A549 (cell line): ENCODE measurements at places on chromosomes 13 and 19.

GRCh38 chr19:35797663-35798062, 15.0 kb downstream of the PRODH2 start:
- DNase-seq: no peak

DNA sequence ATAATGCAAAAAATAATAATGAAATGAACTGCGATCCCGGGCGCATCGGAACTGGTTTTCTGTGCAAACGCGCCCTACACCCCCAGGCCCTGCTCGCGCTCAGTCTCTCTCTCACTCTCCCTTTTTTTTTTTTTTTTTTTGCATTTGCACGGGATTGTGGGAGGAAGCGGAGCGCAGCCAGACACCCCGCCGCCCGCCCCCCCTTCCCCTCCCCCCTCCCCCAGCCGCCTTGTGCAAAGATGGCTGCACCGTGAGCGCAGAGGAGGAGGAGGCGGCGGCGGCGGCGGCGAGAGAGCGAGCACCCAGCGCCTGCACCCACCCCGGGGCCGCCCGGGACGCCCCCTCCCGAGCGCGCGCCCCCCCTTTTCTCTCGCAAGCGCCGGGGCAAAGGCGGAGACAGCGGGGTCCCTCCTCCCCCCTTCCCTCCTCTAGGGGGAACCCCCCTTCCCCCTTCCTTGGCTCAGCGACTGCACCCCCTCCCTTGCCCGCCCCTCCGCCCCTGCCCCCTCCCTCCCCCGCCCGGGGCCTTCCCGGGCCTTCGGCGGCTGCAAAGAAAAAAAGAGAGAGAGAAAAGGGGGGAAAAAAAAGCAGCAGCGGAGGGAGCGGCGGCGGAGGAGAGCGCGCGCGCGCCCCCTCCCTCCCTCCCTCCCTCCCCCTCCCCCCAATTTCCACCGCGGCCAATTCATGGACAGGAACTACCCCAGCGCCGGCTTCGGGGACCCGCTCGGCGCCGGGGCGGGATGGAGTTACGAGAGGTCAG, at the start of gene PRR12:
Gene PRR12, plus strand, starts transcription at position 212 of the 760 bp plus-strand sequence. Its CDS starts 473 bp downstream, at position 685.
- peak; percentile 96 for DNase-seq

DNA sequence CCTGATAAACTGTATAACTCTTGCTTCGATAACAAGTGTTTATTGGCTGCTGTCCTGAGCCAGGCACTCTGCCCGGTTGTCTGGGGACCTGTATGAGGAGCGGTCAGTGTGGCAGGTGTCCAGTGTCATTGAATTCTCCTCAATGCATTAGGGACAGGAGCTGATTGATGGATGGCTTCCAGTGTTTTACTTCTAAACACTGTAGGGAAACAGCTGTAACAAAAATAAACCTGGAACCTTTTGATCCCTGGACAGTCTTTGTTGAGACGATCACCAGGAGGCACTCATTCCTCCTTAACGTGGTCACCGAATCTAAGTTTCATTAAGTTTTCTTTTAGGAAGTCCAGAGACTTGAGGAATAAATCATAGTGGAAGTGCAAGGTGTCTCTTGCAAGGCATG, 17.9 kb downstream of the UBAC2 start:
- DNase-seq: no peak

DNA sequence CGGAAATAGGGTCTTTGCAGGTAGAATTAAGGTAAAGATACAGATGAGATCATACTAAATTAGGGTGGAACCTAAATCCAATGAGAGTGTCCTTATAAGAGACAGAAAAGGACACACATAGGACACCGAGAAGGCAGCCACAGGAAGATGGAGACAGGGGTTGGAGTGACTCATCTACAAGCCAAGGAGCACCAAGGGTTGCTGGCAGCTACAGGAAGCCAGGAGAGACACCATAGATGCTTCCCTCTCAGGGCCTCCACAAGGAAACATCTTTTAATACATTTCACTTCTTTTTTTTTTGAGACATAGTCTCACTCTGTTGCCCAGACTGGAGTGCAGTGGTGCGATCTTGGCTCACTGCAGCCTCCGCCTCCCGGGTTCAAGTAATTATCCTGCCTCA, 10.1 kb downstream of the TMEM143 start:
- DNase-seq: no peak

GRCh38 chr13:80437231-80437630, 96.3 kb upstream of the SPRY2 start:
- DNase-seq: no peak

DNA sequence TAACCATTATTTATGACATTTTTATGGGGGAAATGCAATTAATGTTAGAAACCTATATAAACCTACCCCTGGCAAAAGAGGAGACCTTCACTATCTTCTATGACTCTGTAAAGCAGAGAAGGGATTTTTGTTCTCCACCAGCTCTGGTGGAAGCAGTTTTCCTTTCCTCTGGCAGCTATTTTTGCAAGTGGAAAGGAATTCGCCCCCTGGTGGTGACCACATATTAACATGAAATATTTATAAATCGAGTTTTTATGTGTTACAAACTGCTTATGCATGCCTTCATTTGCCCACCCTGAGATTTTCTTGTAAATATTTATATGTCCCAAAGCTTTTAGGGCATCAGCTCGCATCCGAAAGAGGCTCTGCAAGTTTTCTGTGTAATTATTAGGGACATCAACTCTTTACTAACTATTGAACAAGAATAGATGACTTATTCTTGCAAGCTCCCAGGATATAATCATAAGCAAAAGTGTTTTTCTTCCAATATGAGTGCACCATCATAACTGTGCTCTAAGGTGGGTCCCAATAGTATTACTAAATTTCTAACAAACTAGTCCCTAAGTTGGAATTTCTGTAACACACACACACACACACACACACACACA, 62.4 kb downstream of the SERTM1 start:
- peak; percentile 8 for DNase-seq

- DNase-seq: no peak
Observed at GRCh38 chr13:25821776-25822175, 230.0 kb downstream of the SHISA2 start.

GRCh38 chr13:46405457-46405856, 18.4 kb upstream of the RUBCNL start:
- DNase-seq: no peak

DNA sequence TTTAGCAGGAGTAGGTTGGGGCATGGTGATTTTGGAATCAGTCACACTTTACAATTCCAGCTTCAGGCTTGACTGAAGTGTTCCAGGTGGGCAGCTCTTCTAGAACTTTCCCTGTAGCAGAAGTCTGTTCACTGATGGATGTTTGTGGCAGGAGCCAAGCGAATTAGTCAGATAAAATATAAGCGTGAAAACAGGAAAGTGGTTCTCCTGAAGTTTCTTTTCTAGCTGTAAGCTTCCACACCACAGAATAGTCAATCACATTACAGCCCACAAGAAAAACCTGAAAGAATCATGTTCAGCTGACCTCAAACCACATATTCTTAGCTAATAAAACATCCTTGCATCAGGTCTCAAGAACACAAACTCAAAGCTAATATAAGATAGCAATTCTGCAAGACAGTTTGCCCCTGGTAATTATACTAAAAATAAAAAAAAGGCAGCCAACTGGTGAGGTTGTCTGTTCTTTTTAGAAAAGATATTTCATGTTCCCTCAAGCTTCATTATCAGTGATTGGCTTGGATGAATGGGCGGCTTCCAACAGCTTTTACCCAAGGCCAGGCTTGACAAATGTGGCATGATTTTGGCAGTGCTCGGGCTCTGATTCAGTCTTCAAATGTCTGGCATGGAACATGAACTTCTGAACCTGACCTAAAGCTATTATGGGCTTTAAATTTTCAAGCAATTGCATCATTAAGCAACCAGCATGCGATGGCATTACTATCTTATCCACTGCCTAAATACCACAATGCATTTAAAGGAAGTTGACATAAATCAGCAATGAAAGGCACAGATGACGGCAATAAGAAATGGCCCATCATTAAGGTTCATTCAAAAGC, 136.8 kb downstream of the DCLK1 start:
- DNase-seq: no peak

DNA sequence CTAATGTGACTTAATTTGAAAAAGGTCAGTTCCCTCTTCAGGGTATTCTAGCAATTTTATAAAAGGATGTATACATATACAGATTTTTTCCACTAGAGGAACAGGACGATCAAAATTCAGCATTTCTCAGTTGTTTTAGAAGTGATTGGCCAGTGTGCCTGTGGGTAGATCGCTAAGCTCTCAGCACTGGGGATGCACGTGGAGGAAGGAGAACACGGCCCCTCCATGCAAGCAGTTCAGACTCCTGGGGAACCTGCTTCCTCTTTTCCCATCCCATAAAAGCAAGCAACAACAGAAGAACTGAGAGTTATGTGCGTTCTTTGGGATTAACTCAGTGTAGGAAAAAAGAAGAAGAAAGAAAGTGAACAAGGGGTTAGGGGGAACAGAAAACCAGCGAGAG, 328.8 kb downstream of the FOXO1 start:
- DNase-seq: no peak

DNA sequence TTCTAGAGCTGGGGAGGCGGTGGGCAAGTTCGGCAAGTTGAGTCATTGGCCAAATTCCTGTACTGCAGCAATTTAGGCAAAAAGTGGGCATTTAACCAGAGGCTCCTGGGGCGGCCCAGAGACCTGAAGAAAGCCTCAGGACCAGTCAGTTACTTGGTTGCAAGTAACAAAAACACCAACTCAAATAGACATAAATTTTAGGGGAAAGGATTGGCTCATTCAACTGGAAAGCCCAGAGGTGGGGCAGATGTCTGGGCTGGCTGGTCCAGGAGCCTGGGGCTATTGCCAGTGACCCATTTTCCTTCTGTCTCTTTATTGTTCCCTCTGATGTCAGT, 97.1 kb downstream of the SIPA1L3 start:
- DNase-seq: no peak

DNA sequence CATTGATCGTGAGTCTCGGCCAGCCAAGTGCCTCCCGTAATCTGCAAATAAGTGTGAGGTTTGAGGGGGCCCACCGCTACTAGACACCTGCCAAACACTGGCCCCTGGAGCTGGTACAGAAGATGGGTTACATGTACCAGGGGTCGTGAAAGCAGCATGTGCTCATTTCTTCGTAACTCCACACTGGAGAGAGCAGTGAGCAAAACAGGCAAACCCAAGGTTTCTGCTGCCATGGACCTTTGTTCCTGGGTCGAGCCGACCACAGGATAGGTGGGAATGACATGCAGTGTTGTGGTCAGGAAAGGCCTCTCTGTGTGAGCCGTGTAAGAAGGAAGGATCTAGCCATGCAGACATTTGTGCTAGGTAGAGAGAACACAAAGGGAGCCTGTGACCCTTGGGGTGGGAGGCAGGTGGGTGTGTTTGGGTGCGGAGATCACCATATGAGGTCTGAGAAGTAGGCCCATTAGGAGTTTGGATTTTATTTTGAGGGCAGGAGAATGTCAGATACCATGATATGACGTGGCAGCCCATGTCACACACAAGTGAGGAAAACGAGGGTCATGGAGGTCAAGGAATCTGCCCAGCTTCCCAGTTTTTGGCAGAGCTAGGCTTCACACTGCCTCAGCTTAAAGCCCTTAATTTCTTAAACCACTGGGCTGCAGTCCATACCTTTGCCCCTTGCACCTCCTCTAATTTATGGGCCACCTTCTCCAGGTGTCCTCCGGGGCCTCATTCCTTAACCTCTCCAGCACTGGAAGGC, 919 bp downstream of the GTF3A start:
- DNase-seq: no peak

DNA sequence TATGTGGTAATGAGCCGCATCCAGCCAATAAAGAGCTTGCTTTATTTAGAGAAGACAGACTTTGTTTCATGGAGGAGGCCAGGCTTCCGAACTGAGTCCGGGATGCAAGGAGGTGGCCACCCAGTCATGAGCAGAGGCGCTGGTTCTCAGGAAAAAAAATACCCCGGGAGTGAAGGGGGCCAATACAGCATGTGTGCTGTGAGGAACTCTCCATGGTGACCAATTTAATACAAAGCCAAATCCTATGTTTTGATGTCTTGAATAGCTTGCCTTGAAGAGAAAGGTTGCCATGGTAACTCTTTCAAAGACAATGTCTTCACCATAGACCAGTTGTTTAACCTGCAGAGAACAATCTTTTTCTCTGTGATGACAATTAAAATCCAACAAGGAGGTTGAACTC, 43.4 kb upstream of the PDCD5 start:
- no peak for DNase-seq

GRCh38 chr19:53076984-53077383, 26.2 kb downstream of the ZNF160 start:
- DNase-seq: peak; percentile 28

DNA sequence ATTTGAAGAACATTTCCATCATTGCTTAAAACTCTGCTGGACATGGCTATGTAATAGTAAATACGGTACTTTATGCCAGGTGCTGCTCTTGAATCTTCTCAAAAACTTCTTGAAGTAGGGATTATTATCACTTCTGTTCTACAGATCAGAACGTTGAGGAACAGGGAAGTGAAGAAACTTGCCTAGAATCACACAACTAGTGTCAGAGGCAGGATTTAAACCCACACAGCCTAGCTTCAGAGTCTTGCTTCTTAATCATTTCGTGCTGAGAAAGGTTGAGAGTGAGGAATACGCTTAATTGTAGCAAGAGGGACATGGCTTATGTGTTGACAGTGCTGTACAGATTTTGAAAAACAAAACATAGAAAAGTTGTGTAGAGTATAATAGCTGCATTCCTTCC, 13.5 kb downstream of the TM9SF2 start:
- DNase-seq: no peak

- no peak for DNase-seq
Observed at GRCh38 chr19:1591421-1592023, 1.1 kb downstream of the MBD3 start.

GRCh38 chr13:51576754-51577153, 7.5 kb upstream of the WDFY2 start:
- no peak for DNase-seq

DNA sequence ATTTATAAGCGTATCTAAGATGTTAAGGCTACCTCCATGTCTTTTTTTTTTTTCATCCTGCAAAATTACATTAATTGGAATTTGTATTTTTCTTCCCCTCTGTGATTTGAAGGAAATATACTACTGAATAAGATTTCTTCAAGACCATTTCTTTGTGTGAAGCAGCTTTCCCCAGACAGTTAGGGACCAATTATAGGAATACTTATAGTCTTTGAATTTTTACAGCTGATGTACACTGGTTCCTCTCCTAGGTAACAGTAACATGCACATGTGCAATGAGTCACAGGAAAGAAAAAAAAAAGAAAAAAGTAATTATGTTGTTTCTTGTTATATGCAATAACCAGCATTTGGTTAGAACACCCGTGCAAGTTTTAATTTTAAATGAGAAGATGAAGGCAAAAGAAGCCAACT, 82.0 kb downstream of the PCDH9 start:
- no peak for DNase-seq
